Substantia nigra (tissue), 51 donors: ENCODE measurements at places on chromosomes 11 and 22.

GRCh38 chr11:111310088-111310487 is 11.7 kb downstream of the POU2AF3 start:
- DNase-seq = no peak

- no peak for DNase-seq
These were observed 7.2 kb downstream of the SUN2 start for GRCh38 chr22:38748487-38749136.

GRCh38 chr11:128804481-128804880 is 62.6 kb downstream of the KCNJ1 start:
- DNase-seq = no peak

DNA sequence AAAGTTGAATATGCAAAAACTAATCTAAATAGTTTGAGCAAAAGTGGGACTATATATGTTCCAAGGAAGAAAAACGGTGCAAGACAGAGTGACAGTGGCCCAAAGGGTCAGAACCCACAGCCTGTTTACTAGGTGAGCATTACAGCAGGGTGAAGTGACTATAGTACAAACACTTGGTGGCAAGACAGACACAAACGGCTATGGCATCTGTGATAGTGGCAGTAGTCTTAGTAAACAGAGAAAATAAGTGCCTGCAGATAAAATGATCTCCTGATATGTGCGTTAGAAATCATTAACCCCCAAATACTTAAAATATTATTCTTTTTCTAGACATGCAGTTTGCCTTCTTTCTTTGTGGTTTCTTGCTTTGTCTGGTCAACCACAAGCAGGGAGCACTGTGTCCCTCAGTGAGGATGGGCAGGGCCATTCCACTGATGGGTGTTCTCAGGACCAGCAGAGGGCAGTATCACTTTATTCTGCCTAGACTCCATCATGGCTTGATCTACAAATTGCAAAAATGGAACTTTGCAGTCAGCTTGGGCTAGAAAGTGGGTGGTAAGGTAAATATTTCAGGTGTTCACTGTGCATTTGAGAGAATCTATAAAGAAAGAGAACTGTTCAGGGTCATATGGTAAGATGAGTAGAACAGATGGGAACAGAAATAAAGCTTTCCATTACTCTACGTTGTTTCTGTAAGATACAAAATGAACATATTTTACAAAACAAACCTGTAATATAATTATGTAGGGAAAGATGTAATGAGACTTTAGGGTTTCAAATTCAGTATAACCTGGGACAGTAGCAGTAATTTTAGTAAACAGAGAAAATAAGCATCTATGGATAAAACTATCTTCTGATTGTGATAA is 198.2 kb downstream of the SWAP70 start:
- no peak for DNase-seq

DNA sequence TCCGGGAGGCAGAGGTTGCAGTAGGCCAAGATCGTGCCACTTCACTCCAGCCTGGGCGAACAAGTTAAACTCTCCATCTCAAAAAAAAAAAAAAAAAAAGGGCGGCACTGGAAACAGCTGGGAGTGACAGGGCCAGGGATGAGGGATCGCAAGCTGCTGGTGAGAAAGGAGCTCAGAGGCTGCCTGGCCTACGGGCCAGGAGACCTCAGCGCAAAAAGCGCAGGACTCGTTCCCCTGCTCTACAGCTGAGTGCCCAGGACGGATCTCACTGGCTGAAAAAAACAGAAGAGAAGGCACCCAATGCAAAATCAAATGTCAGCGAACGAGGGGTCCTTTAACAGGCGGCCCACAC is 650 bp upstream of the NUP50 start:
- no peak for DNase-seq

GRCh38 chr11:96314326-96315020 is 28.5 kb downstream of the MAML2 start:
- DNase-seq = no peak

DNA sequence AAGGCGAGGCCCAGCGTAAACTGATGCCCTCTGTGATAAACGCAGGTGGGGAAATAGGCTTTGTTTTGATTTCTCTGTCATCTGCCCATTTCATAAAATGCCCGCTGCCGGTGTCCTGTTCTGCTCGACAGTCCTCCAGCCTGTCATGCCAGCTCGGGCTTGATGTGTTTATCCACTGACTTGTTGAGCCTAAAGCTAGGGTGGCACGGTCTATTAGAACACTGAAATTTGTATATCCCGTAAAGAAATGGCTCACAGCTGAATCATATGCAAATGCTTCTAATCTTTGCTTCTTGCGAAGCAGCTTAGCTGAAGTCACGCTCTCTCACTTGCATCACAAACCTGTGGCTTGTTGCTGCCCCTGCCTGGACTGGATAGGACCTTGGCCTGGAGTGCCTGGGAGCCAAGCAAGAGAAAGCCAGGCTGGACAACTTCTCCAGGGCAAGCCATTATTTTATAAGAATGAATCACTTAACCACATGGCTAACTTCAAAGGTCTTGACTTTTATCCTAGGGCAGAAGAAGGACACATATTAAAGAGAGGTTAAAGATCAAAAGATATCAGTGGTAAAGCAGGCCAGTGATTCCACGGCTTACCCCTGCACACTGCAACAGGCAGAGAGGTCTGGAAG is 33.1 kb downstream of the EHF start:
- DNase-seq = no peak

- DNase-seq = no peak
These were observed 94.2 kb downstream of the FAR1 start for GRCh38 chr11:13762718-13763117.

- DNase-seq = no peak
These were observed 141.5 kb downstream of the OR4C45 start for GRCh38 chr11:50174189-50174588.

DNA sequence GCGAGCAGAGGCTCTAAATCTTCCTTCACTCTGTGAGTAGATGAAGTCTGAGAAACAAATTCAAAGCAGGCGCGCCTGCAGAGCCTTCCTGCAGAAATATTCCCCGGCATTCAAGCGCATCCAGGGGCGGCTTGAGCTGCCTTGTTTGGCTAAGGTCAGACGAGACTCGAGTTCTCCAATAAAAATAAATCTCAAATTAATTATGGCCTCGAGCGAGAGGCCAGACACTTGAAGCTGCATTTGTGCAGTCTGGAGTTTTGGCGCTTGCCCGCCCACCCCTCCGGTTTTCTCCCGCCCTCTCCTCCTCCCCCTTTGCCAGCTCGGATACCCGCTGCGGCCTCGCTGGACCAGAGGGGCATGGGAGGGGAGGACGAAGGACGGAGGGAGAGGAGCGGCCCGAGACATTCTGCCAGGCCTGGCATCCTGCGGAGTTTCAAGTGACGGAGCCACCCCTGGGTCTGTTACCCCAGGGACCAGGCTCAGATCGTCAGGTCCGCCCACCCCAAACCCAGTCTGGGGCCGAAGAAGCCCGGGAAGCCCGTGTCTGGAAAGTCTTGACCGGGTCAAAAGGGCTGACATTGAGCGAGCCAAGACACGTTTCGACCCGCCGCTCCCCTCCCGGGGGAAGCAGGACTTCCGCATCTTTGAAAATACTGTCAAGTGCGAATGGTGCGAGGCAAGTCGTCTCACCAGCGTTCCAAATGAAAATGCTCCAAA is 3.8 kb upstream of the FLI1 start:
- DNase-seq = no peak

- DNase-seq = no peak
These were observed 131.2 kb downstream of the VPREB1 start for GRCh38 chr22:22375576-22376351.

DNA sequence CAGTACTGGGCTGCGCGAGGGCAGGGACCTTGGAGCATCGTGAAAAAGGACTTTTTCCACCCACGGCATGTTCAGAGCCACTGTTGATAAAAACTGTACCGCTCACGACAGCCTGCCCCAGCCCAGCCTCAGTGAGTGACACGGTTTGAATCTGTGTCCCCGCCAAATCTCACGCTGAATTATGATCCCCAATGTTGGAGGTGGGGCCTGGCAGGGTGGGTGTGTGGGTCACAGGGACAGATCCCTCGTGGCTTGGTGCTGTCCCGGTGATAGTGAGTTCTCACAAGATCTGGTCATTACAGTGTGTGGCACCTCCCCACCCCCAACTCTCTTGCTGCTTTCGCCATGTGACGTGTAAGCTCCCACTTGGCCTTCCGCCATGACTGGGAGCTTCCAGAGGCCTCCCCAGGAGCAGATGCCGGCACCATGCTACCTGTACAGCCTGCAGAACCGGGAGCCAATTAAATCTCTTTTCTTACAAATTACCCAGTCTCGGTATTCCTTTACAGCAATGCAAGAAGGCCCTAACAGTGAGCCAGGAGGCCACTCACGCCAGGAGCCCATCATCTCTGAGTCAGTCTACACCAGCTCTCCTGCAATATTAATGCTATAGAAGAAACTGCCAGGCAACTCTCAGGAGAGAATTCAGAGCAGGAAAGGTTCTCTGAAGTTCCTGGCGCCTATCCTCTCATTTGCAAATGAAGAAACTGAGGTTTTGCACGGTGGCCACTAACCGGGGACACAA is 1.3 kb downstream of the TOLLIP start:
- no peak for DNase-seq

DNA sequence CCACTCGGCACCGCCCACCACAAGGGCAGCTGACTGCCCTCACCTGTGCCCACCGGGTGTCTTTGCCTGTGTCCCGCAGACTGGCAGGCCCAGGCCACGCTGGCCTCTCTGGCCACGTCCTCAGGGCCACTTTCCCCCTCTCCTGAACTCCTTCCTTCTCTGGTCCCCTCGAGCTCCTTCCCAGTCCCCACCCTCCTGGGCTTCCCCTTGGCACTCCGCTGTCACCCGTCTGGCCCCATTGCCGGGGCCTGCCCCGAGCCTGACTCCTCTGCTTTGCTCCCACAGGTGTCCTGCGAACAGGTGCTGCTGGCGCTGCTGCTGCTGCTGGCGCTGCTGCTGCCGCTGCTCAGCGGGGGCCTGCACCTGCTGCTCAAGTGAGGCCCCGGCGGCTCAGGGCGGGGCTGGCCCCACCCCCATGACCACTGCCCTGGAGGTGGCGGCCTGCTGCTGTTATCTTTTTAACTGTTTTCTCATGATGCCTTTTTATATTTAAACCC is 14.2 kb downstream of the MCAT start:
- no peak for DNase-seq
